ENCODE measurements at places on chromosomes 7 and 10.

DNA sequence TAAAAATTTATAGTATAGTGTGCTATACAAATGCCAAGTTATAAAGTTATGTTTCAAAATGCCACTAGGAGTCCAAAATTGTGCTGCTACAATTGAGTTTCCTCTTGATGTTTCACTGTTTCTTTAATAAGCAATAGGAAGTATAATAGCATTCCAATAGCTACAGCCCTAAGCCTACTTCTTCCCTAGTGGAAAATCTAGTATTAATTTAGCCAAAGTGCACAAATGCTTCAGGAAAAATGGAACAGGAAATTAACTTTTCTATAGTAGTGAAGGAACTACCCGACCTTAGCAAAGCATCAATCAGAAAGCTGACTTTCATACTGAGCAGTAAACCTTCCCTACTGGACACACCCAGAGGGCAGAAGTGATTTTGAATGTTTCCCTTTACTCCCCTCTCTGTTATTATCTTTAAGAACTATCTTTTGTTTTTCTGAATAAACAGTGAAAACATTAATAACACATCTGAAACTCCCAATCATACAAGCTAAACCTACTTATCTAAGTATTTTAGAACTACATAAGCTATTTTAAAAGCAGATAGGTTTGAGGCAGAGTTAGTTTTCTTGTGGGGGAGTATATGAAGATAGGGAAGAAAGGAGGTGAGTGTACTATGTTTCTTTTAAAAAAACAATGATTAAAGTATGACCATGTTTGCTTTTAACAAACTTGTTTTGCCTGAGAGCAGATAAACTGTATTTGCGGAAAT is 13.7 kb downstream of the CPED1 start:
- DNase-seq, result no peak

- no peak for DNase-seq
Measured at GRCh38 chr7:92622685-92623084, 32.5 kb upstream of the FAM133B start.

- DNase-seq, result no peak
Measured at GRCh38 chr7:30688718-30689221, 6.5 kb upstream of the CRHR2 start.

- DNase-seq, result no peak
Measured at GRCh38 chr7:115831371-115831770, 199.2 kb downstream of the TFEC start.

DNA sequence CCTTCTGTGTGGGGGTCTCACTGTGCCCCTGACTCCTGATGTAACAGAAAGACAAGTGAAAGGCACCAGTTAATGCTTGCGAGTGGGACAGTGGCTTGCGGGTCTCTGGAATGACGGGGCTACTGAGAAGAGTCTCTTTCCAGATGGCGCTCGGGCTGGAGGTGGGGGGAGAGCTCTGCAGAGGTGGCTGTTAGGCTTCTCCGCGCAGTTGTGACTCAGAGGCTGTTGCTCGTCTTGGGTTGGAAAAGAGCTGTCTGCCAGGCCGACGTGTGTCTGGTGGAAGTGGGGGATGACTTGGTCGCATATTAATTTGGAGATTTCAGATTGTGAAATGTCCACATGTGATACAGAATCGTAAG is 27.9 kb upstream of the SH2B2 start:
- DNase-seq, result no peak

DNA sequence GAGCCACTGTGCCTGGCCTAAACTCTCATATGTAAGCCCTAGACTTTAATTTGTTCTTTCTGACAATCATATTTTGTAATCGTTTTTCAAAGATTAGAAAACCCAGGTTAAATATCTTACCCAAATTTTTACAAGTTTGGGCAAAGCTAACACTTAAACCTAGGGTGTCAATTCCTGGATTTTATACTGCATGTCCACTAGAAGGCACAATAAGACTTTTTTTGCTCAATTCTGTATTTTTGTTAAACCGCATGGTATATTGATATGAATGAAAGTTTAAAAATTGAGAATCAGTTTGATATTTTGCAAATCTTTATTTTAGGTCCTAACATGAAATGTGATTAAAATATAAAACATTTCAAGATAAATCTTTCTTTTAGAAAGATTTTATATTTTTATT is 29.3 kb downstream of the DYNC2I1 start:
- no peak for DNase-seq

DNA sequence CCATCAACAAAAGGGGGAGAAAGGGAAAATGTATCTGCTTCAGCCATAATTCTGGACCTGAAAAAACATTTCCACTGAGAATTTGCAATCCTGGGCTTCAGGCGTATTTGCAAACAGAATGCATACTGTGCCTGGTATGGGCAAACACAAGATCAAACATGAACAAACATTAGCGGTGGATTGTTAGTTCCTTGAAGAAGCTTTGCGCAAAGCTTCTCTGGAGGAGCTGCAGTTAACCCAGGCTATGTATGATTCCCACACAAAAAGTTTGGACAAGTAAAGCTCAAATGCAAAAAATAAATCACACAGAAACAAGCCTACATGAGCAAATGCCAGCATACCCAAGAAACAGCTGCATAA is 20.4 kb upstream of the HILPDA start:
- no peak for DNase-seq

DNA sequence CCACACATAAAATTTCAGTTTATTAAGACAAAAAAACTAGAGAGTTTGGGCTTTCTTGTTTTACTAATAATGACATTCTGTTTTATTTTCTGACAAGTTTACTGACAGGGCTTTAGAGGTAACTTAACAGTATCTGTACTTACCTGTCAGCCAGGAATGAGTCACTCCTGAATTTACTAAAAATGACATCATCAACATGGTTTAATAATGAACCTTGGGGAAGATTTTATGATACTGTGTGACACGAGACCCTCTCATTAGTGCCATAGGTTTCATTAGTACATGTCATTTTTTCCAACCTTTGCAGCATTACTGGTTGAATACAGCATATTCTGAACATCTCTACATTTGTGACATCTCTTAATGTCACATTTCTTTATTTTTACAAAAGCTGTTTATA is 131.1 kb downstream of the KCND2 start:
- no peak for DNase-seq

DNA sequence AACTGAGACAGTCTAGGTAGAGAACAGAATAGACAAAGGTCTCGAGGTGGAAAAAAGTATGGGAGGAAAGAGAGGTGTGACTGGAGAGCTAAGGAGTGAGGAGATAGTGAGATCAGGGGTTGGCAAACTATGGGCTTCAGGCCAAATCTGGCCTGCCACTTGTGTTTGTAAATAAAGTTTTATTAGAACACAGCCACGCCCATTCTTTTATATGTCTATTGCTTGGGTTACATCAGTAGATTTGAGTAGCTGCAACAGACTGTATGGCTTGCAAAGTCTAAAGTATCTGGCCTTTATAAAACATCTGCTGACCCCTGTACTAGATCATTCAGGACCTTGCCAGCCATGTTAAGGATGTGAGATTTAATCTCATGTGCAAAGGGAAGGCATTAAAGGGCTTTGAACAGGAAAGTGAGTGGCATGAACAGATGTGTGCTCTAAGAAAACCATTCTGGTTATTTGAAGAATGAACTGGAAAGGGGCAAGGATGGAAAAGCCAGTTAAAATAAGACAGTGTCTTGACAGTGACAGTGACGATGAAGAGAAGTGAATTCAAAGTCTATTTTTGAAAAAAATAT is 240.3 kb downstream of the RNLS start:
- DNase-seq, result no peak

GRCh38 chr10:69963178-69963834 is 89.3 kb upstream of the MACROH2A2 start:
- no peak for DNase-seq

DNA sequence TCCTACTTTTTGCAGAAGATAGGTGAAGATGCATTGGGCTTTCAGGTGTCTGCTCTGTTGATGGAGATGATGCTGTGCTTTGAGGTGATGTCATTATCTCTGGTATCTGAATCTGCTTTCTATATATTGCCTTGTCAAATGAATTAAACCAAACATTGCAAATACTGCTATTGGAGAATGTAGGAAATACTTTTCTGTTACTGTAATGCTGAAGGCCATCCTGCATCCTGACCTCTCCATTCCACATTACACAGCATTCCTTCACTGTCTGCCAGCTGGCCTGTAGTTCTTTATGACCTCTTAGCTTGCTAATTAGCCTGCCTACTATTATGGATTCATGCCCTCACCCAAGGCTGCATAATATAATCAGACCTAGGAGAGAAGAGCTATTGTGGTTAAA is 73.2 kb downstream of the VCL start:
- no peak for DNase-seq

DNA sequence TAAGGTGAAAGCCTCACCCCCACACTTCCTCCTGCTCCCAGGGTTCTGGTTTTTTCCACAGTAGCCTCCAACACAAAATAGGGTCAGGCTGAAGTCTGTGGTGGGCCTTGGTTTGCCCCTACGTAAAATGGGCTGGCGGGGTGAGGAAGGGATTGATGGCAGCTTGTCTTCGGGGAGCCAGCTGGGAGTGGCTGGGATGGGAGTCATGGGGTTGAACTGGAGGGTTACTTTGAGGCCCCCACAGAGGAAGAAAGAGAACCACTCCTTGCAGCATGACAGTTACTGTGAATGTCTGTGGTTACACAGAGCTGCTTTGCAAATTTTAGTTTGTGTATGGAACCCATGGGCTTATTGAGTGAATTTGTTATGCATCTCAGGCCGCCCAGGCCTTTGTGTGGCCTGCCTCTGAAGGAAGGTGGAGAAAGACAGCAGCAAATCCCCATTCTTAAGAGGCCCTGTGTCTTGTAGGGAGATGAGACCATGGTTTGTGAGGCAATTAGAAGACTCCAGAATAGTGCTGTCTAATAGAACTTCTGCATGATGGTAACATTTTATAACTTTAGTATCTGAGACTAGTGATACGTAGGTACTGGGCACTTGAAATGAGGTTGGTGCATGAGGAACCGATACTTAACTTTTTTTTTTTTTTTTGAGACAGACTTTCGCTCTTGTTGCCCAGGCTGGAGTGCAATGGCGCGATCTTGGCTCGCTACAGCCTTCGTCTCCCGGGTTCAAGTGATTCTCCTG is 8.1 kb downstream of the TRIM8 start:
- no peak for DNase-seq

GRCh38 chr10:122164815-122165483 is 106.1 kb upstream of the BTBD16 start:
- no peak for DNase-seq

GRCh38 chr10:127117125-127117524 is 79.3 kb downstream of the INSYN2A start:
- no peak for DNase-seq

- no peak for DNase-seq
Measured at GRCh38 chr10:111890046-111890445, 293.5 kb downstream of the GPAM start.

- DNase-seq, result no peak
Measured at GRCh38 chr7:157059534-157059933, 49.1 kb upstream of the MNX1 start.

- no peak for DNase-seq
Measured at GRCh38 chr10:9214618-9215017, 1160.1 kb downstream of the GATA3 start.

- no peak for DNase-seq
Measured at GRCh38 chr7:85094046-85094725, 92.7 kb downstream of the SEMA3D start.

DNA sequence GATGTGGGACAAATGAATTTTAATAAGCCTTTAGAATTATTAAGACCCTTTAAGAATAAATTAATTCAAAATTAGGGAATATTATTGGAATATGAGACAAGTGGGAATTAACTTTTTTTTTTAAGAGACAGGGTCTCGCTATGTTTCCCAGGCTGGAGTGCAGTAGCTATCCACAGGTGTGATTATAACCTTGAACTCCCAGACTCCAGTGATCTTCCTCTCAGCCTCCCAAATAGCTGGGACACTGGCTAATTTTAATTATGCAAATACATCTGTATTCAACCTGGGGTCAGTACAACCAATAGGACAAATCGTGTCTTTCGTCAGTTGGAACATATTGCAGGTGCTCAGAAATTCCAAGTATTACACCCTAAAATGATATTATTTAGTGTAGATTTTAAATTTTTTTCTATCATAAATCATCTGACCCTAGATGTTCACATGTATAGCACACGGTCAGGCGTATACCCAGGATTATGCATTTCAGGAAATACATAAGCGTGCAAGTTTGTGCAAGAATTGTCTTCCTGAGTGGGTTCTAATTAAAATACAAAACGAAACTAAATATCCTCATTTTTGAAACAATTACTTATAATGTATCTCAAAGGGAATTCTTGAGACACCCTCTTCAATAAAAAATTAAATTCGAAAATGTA is 1.2 kb downstream of the NT5C3A start:
- DNase-seq, result no peak

DNA sequence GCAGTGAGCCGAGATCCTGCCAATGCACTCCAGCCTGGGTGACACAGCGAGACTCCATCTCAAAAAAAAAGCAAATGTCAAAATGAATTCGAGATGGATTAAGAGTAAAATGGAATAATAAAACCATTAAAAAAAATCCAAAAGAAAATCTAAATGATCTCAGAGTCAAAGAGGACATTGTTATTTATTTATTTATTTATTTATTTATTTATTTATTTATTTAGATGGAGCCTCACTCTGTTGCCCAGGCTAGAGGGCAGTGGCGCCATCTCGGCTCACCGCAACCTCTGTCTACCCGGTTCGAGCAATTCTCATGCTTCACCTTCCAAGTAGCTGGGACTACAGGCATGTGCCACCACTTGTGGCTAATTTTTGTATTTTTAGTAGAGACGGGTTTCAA is 349.2 kb downstream of the ANKRD30A start:
- DNase-seq, result no peak

GRCh38 chr10:70090013-70090412 is 37.4 kb downstream of the MACROH2A2 start:
- no peak for DNase-seq

- no peak for DNase-seq
Measured at GRCh38 chr10:132850246-132850645, 64.3 kb upstream of the NKX6-2 start.

GRCh38 chr7:138127996-138128395 is 51.7 kb downstream of the AKR1D1 start:
- DNase-seq, result no peak

GRCh38 chr7:34133983-34134782 is 228.8 kb downstream of the BMPER start:
- peak; percentile 14 for DNase-seq

DNA sequence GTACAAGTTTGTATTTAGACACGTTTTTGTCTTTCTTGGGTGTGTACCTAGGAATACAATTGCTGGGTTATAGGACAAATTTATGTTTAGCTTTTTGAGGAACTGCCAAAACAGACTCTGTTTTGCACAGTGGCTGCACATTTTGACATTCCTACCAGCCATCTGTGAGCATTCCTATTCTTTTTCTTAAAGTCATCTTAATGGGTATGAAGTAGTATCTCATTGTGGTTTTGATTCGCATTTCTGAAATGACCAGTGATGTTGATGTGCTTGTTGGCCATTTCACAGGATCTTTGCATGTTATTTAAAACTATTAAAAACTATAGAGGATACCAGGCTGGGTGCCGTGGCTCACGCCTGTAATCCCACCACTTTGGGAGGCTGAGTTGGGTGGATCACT is 32.6 kb upstream of the IL15RA start:
- no peak for DNase-seq
